Activated CD8-positive, alpha-beta T cell treated with anti-CD3 and anti-CD28 coated beads for 36 hours (primary cell): ENCODE measurements at places on chromosomes 2 and 18. TPM values are rescaled to one million over a fixed set of nuclear protein-coding genes. Genes with fewer than 3 reads are reported as not detected.

- DNase-seq, result no peak
Observed at GRCh38 chr2:126669772-126670171, 13.8 kb downstream of the GYPC start.

GRCh38 chr2:108928660-108929377 is 60.2 kb downstream of the EDAR start:
- no peak for DNase-seq

DNA sequence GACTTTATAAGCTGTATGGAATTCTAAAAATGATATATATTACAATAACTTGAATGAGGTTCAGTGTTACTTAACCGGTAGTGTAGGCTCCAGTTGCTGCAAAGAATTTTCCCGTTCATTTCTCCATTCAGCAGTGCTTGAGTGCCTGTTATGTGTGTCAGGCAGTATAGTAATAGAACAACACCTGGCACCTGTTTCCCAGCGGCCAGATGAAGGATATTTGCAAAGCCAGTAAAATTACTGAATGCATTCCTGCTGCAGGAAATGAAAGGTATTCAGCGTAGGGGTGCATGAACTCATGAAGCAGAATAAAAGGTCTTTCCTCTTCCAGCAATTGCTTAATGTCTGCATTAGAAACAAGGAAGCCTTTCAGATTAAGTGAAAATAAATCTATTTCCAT is 18.8 kb downstream of the YPEL5 start:
- DNase-seq, result no peak

DNA sequence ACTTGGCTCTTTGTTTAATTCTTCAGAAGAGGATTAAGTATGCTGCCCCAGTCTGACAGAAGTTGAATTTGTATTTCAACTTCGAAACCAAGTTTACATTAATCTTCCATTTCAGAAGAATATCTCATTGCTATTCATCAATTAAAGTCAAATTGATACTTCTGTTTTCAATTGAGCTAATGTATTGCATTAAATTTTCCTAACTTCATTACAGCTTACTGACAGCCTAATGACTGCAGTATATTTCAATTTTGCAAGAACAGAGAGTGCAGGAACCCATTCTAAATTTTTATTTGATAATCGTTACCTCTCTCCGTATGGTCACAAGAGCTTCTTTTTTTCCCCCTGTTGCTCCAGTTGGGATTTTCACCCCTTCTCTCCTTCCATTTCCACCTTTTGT is 218.0 kb downstream of the CALCRL start:
- DNase-seq, result no peak

GRCh38 chr2:121019071-121019470 is 265.9 kb downstream of the TFCP2L1 start:
- no peak for DNase-seq

- DNase-seq, result no peak
Observed at GRCh38 chr2:173792741-173793140, 172.4 kb downstream of the SP3 start.

- no peak for DNase-seq
Observed at GRCh38 chr18:78245451-78245850, 734.2 kb upstream of the SALL3 start.

- DNase-seq, result no peak
Observed at GRCh38 chr2:83665894-83666293, 793.2 kb downstream of the SUCLG1 start.

DNA sequence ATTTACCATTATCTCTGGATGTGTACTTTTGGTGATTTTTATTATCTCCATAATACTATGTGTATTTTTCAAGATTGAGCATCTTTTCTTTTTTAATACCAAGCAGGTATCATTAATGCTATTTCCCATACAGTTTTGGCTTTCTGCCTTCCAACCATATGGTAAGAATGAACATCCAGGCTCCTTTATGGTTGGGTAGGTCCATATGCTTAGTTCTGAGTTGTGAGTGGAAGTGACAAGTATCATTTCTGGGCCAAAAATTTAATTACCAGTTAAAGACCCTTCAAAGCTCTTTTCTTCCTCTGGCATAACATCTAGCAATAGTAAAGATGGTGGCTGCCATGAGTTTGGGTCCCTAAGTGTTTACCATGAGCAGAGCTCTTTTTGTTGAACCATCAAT is 4.3 kb upstream of the RBM43 start:
- no peak for DNase-seq

DNA sequence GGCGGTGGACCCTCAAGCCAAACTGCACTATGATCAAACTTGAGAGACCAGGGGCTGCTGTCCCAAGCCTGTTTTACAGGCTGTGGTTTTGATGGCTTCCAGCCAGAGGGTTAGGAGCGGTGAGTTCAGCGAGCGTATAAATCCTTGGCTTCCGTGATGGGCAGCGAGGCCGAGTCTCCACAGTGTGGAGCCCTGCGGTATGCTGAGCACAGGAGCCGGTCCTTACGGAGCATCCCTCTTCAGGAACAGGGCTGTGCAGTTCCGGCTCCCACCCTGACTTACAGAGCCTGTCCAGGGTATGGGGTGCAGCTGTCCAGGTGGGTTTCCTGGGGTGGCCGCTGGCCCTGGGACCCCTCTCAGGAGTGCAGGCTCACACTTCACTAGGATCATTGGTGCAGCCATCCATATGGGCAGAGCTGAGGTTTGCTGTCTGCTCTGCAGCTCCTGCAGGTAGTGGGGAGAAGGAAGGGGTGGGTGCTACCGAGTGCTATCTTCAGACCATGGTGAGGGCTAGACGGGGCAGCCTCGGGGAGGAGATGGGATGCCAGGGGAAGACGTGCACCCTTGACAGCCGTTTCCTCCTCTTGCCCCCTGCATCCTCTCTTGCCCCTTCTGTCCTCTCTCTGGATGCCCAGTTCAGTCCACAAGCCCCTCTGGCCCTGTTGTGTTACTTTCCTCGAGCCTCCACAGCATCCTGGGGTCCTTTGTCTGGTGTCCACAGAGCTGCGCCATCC is 104.3 kb downstream of the FAM210A start:
- DNase-seq, result no peak

DNA sequence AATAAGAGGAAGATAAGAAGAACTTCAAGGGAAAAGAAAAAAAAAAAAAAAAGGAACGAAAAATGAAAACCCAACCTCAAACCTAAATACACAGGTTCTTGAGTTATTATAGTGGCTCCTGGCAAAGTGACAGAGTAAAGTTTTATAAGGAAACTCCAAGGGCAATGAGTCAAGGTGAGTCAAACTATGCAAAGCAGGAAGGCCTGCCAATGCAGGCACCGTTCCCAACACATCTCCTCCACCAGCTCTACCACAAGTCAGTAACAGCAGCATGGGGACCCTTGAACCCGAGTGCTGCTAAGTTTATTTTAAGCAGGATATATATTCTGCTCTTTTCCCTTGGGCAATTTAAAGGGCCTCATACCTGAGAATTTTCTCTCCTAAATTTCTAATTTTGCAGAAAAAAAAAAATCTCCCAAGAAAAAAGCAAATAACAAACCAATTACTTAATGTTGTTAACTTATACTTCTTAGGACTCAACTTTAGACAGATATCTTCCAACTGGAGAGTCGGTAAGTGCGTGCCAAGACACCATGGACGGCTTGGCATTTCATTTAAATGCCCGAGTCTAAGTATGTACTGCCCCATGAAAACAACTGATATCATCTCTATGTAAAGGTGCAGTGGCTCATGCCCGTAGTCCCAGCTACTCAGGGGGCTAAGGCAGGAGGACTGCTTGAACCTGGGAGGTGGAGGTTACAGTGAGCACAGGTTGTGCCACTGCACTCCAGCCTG is 75.7 kb upstream of the TFCP2L1 start:
- DNase-seq, result no peak

Gene ANKRD29
- total RNA-seq, result not detected

Gene SULT6B1
- not detected for total RNA-seq

Gene TMEM247
- not detected for total RNA-seq
